ENCODE measurements at places on chromosomes 13 and 19.

DNA sequence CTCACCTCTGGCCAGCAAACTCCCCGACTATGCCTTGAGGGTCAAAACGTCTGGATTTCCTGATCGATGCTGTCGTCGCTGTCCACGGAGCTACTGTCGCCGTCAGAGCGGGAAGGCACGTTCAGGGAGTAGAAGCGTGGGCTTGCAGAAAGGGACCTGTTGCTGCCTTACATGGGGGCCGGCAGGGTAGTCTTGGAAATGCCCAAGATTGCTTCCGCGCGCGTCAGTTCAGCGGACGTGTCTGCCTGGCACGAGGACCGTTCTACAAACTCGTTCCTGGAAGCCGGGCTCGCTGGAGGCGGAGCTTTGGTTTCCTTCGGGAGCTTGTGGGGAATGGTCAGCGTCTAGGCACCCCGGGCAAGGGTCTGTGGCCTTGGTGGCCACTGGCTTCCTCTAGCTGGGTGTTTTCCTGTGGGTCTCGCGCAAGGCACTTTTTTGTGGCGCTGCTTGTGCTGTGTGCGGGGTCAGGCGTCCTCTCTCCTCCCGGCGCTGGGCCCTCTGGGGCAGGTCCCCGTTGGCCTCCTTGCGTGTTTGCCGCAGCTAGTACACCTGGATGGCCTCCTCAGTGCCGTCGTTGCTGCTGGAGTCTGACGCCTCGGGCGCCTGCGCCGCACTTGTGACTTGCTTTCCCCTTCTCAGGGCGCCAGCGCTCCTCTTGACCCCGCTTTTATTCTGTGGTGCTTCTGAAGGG lies 15.4 kb downstream of the RB1 start:
- no peaks in the 10 kb centered on the region for H3K36me3 ChIP-seq
- no peak overlapping the region for H3K27ac ChIP-seq
- H3K4me1 ChIP-seq: no peaks in the 10 kb centered on the region
- DNase-seq: no peak
- H3K27me3 ChIP-seq: no peaks in the 10 kb centered on the region

DNA sequence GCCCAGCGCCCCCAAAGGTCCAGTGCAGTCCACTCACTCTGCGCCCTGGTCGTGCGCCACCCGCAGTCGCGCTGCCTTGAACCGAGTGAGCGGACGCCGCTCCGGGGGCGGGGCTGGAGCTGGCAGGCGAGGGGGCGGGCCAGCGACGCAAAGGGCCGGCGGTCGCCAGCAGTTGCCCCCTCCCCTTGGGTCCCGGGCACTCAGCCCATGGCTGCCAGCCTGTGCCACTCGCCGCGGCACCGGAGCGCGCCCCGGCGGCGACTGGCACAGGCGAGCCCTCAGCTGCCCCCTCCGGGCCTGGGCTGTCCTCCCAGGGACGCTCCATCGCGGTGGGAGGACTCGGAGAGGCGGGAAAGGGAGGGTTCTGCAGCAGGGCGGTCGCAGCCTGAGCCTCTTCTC lies at the start of gene S1PR5:
S1PR5 (minus strand) TSS at position 87 of the 399 bp plus-strand sequence. CDS start 2,436 bp downstream, outside the sequence.
- no peaks in the 10 kb centered on the region for H3K27me3 ChIP-seq
- H3K4me1 ChIP-seq: peaks cover 3% of the 10 kb centered on the region
- peak; percentile 58 for DNase-seq
- H3K36me3 ChIP-seq: no peaks in the 10 kb centered on the region
- no peak within 1 kb of the TSS for H3K27ac ChIP-seq

DNA sequence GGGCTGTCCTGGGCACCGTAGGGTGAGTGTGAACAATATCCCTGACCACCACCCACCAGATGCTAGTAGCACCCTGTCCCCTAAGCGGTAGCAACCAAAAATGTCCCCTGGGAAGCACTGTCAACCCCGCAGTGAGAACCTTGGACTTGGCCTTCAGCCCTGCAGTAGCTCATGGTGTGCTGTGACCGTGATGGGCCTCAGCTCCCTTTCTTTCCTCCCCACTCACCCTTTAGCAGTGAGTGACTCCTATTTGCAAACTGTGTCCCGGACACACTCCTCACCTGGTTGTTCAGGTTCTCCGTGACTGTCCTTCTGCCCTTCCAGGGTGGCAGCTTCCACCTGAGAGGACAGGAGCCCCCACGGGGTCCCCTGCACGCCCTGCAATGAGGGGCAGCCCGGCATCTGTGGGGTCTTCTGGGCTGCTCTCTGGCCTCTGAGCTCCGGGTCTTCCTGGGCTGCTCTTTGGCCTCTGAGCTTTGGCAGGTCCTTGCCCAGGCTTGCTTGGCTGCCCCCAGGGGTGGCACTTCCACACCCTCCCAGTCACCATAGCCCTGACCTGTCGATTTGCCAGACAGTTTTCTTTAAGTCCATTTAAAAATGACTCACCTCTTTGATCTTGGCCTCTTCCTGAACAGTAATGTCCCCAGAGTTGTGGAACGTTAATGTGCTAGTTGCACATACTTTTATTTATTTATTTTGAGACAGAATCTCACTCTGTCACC lies 3.8 kb downstream of the KDM4B start:
- no peak for DNase-seq
- H3K27me3 ChIP-seq: no peaks in the 10 kb centered on the region
- H3K36me3 ChIP-seq: no peaks in the 10 kb centered on the region

- no peaks in the 10 kb centered on the region for H3K36me3 ChIP-seq
- no peak overlapping the region for H3K27ac ChIP-seq
- H3K4me1 ChIP-seq: no peaks in the 10 kb centered on the region
- DNase-seq: no peak
- H3K4me3 ChIP-seq: no peak overlapping the region
These were observed 66.9 kb upstream of the DOCK9 start for GRCh38 chr13:99044764-99045163.

Measured in mesendoderm (in vitro differentiated cells).